ENCODE measurements at places on chromosomes 1 and 21. TPM values are rescaled to one million over a fixed set of nuclear protein-coding genes. Genes with fewer than 3 reads are reported as not detected.

The SLAMF6 gene
- total RNA-seq = not detected

The PEX19 gene
- 63.1 TPM for total RNA-seq

The HFM1 gene
- 1.2 TPM for total RNA-seq

The AKIRIN1 gene
- 36.5 TPM for total RNA-seq

The PIGK gene
- 9.8 TPM for total RNA-seq

The ADPRS gene
- total RNA-seq = 13.0 TPM

The PADI4 gene
- total RNA-seq = not detected

The BGLAP gene
- total RNA-seq = 0.54 TPM

The SLC25A34 gene
- 0.33 TPM for total RNA-seq

The CELA2A gene
- total RNA-seq = not detected

The HDGF gene
- total RNA-seq = 194 TPM

The HMGCS2 gene
- total RNA-seq = not detected

The SPATA46 gene
- not detected for total RNA-seq

The CEP104 gene
- 36.9 TPM for total RNA-seq

The ESRRG gene
- total RNA-seq = 0.39 TPM

The DPT gene
- not detected for total RNA-seq

The RHEX gene
- not detected for total RNA-seq

The USH2A gene
- total RNA-seq = under 0.01 TPM

The PTBP2 gene
- total RNA-seq = 12.2 TPM

The ITGB2 gene
- total RNA-seq = not detected

The NR1I3 gene
- total RNA-seq = not detected

The EVA1C gene
- 0.43 TPM for total RNA-seq

The TLR5 gene
- 0.39 TPM for total RNA-seq

The BATF3 gene
- total RNA-seq = 0.79 TPM

The AQP10 gene
- total RNA-seq = not detected

The TACSTD2 gene
- total RNA-seq = 37.7 TPM

The GALNT2 gene
- 122 TPM for total RNA-seq

The CTH gene
- total RNA-seq = 3.1 TPM

The SLC30A2 gene
- 2.2 TPM for total RNA-seq

The OR6N2 gene
- not detected for total RNA-seq

The GPR37L1 gene
- total RNA-seq = under 0.01 TPM

The ALG14 gene
- total RNA-seq = 1.6 TPM

The RNU1-4 gene
- under 0.01 TPM for total RNA-seq

The ARHGAP29 gene
- total RNA-seq = 89.1 TPM

The PTGER3 gene
- 0.39 TPM for total RNA-seq

The OR2T11 gene
- 8.2 TPM for total RNA-seq

The VAV3 gene
- total RNA-seq = under 0.01 TPM

The CYB5RL gene
- 1.3 TPM for total RNA-seq

The RNU1-3 gene
- total RNA-seq = under 0.01 TPM

The KCNJ9 gene
- not detected for total RNA-seq

The PUM1 gene
- total RNA-seq = 110 TPM

The C4BPA gene
- not detected for total RNA-seq

The TEDDM1 gene
- total RNA-seq = not detected

The LMX1A gene
- not detected for total RNA-seq

The CCDC18 gene
- total RNA-seq = 5.2 TPM

The IGSF9 gene
- total RNA-seq = 7.7 TPM

The BMP8B gene
- total RNA-seq = not detected

Data from placental epithelial cell (primary cell).